ENCODE measurements at places on chromosomes 7 and 10. TPM values are rescaled to one million over a fixed set of nuclear protein-coding genes. Genes with fewer than 3 reads are reported as not detected.

HOGA1 gene
- 8.0 TPM for total RNA-seq

RBP3 gene
- not detected for total RNA-seq

- DNase-seq: peak; percentile 25
Measured at GRCh38 chr7:54788664-54789063, 29.7 kb upstream of the SEC61G start.

DNA sequence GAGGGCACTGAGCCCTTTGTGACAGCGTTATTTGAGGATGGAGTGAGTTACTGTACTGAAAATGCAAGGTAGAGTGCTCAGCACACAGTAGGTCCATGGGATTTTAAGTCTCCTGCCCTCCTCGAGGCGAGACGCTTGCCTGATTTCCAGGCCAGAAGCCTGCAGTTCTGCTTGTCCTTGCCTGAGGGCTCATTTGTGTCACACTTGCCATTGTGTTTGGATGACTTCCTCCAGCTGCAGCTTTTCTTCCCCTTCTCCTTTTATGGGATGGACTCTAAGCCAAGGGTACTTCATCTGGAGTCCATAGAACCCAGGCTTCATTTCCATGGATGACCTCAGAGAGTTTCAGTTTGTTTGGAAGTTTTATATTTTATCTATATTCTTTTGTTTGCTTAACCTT is 304.2 kb upstream of the BMPER start:
- DNase-seq: no peak

GRCh38 chr10:24215603-24216002 is 6.7 kb downstream of the KIAA1217 start:
- DNase-seq: no peak

- DNase-seq: peak; percentile 40
Measured at GRCh38 chr10:78389419-78389818, 355.8 kb downstream of the RPS24 start.

DNA sequence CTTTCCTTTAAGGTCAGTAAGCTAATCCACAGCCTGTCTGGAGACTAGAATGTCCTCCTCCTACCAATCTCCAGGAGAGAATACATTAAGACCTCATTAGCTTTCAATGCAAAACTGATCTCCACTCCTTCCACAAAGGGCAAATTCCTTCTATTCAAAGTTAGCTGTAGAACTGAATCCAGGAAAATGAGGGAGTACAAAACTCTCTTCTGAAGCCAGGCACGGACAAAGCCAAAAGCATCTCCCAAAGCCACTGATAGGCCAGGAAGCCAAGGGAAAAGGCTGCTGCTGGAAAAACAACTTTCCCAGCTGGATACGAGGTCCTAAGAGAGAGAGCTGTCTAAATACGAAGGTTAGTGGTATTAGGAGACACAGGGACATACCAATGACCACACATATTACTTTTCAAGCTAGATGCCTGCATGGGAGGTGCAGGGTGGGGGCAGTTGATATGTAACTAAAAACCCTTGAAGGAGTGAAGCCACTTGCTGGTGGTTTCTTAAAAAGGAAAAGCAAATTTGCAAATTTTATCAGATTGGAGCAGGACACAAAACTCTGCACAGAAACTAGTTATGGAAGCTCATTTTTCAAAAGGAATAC is 43.6 kb downstream of the MKX start:
- no peak for DNase-seq

- peak; percentile 79 for DNase-seq
Measured at GRCh38 chr7:79713276-79713675, 259.8 kb upstream of the MAGI2 start.

TRPV5 gene
- not detected for total RNA-seq

Measured in G401 (cell line).